ENCODE measurements at places on chromosomes 12 and 14.

DNA sequence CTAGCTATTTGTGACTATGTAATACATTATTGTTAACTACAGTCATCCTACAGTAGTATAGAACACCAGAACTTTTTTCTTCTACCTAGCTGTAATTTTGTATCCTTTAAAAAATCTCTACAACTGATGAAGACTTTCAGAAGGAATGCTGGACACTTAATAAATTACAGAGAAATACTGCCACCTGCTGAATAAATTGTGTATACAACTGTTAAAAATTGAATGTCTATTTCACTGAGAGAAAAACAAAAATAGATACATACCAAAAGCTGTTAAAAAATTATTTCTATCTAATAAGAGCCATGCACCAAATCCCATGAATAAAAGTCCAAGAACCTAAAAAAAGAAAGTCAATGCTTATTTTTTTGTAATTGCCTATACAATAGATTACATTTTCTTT is 6.6 kb downstream of the TSPAN19 start:
- no peak for DNase-seq

GRCh38 chr12:122669397-122670070 is 33.6 kb downstream of the HCAR2 start:
- no peak for DNase-seq

DNA sequence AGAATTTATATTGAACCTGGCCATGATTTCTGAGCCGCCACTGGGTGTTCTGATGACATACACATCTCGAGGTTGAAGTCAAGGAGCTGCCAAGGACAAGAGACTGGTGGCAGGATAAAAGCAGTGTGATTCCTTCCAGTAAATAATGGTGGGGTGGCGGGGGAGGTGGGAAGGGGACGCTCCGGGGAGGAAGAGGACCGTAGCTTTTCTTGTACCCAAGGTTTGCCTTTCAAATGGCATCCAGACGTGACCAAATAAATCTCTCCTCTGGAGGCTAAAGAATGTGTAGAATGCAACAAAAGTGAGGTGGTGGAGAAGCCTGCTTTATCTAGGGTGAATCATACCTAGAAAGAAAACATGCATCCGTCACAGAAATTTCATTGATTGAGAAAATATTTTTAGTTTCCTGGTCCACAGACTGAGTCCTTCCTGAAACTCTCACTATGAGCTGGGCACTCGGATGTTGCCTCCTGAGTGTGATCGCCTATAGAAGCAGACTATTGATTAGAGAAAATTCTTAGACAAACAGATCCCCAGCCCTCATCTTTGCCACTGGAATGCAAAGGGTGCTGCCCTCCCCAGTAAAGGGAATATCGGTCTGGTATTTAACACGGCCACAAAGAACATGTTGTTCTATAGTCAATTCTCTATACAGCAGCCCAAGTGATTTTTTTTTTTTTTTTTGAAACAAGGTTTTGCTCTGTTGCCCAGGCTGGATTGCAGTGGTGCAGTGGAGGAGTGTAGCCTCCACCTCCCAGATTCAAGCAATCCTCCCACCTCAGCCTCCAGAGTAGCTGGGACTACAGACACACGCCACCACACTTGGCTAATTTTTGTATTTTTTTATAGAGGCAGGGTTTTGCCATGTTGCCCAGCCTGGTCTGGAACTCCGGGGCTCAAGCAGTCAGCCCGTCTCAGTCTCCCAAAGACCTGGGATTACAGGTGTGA is 112.1 kb downstream of the DPF3 start:
- no peak for DNase-seq

DNA sequence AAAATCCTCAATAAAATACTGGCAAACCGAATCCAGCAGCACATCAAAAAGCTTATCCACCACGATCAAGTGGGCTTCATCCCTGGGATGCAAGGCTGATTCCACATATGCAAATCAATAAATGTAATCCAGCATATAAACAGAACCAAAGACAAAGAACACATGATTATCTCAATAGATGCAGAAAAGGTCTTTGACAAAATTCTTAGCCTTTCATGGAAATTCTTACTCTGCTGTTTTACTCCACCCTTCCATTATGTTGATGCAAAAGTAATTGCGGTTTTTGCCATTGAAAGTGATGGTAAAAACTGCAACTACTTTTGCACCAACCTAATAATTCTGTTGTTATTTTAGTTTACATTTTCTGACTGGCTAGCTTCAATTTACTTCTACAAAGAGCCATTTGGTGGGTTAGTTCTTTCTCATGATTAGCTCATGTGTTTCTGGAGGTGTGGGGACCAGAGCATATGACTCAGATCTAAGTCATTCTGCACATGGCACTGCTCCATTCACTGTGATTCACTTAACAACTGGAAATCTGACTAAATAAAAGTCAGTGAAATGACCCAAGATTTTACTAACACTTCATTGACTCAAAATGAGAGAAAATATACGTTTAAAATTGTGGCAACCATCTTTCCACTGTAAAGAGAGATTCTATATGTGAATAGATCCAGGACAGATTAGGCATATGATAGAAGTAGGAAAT is 99.9 kb downstream of the TMTC3 start:
- DNase-seq, result no peak

DNA sequence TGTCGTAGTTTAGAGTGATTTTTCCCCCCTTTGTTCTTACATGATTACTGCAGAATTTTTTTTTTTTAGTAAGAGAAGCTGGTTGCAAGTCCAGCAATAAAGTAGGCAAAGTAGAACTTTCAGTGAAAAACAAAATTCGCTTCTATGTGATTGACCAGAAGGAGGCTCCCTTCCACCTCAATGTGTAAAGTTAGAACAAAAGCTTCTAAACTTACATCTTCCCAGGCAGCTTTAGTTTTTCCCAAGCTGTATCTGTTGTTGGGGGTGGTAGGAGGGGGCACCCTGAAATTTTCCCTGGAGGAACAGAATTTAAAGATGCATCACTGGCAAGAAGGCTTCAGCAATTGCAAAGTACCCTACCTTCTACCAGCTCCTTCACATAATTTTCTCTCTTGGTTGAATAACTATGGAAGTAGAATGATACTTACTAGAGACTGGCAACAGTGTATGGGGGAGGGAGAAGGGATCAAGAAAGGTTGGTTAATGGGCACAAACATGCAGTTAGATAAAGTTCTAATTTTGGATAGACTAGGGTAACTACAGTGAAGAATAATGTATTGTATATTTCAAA is 87.3 kb upstream of the E2F7 start:
- no peak for DNase-seq

DNA sequence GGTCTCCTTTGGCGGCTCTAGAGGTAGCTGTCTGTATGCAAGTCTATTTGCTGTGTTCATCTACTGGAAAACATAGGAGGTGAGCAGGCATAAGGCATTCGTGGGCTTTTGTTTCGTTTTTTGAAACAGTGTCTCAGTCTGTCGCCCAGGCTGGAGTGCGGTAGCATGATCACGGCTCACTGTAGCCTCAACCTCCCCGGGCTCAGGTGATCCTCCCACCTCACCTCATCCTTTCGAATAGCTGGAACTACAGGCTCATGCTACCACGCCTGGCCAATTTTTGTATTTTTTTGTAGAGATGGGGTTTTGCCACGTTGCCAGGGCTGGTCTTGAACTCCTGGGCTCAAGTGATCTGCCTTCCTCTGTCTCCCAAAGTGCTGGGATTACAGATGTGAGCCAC is 27.5 kb downstream of the FLVCR2 start:
- DNase-seq, result no peak

- DNase-seq, result no peak
Observed at GRCh38 chr14:63581491-63581890, 38.3 kb upstream of the PPP2R5E start.

DNA sequence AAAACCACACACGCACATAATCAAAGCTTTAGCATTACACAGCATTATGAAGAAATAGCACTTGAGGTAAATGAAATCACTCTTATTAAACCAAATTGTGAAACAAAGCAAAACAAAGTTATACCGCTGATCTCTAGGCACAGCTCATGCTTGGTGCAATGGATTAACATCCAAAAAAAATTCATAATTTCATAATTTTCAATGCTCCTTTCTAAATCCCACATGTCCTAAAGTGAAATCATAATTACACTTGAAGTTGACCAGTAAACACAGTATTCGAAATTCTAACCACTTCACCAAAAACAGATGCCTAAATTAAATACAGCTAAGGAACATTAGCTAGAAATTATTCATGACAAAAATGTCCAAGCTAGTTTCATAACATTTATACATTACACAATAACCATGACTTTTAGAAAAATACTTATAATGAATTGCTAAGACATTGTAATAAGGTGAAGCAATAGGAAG is 1.5 kb downstream of the MLH3 start:
- no peak for DNase-seq

- DNase-seq, result no peak
Observed at GRCh38 chr14:21023817-21024584, 860 bp downstream of the NDRG2 start.

- no peak for DNase-seq
Observed at GRCh38 chr12:88867510-88867909, 287.2 kb upstream of the KITLG start.

- no peak for DNase-seq
Observed at GRCh38 chr12:108297895-108298760, 41.0 kb downstream of the CMKLR1 start.

- peak; percentile 69 for DNase-seq
Observed at GRCh38 chr14:103078420-103078749, 5.6 kb upstream of the LBHD2 start.

DNA sequence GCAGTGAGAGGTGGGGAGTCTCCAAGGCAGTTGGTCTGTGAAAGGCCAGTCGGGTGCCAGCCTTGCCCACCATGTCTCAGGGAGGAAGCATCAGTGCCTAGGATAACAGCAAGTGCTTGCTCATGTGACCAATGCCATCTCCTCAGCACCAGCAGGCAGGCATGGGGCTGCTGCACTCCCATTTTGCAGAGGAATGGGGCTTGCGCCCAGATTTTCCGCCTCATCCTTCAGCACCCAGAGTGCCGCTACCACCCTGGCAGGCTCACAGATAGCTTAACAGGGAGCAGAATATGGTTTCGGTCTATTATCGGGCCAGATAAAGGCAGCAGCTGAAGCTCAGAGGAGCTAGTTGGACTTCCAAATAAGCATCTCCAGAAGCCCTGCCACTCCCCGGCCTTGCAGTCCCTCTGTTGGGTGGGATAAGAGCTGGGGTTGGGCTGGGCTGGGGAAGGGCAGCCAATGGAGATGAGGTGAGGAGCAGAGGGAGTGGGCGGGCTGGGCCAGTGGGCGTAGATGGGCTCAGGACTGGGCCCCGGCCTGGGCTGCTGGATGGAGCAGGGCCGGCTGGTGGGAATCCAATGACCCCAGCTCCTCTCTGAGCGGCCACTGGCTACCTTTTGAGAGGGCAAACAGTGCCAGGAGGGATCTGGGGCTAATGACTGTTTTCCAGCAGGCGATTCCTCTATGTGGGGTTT is 8.4 kb upstream of the KRT80 start:
- no peak for DNase-seq

- DNase-seq, result no peak
Observed at GRCh38 chr12:91099341-91099740, 12.0 kb downstream of the LUM start.

DNA sequence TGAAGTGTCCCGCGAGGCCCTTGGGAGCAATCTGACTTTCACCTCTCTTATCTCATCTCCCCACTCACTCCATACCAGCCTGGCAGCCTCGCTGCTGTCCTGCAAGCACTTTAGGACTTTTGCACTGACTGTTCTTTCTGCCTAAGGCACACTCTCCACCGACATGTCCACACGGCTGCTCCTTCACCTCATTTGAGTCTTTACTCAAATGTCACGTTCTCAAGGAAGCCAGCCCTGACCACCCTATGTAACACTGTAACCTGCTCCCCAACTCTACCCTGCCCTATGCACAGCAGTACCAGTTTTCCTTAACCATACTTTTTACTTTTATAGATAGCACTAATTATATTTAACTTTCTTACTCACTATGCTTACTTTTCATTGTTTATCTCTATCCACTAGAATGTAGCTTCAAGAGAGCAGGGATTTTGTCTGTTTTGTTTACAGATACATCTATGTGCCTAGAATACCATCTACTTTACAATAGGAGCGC is 32.0 kb downstream of the PRKD1 start:
- no peak for DNase-seq

GRCh38 chr12:79151956-79152355 is 287.4 kb downstream of the SYT1 start:
- no peak for DNase-seq

DNA sequence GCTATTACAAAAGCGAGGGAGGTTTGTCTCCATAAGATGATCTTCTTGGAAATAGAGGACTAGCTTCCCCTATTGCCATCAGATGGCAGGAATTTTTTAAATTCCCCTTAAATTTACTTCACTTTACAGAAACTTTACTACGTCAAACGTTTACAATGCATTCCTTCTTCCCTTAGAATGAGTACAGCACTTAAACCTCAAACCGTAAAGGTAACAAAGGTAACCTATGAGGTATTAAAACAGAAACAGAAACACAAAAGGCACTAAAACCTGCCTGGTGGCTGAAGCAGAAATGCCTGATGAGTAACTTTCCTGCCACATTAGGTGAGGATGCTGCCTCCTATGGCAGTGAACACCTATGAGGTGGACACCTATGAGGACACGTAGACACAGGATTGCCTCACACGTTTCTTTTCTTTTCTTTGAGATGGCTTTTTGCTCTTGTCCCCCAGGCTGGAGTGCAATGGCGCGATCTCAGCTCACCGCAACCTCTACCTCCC is 25.0 kb downstream of the DIO2 start:
- no peak for DNase-seq

DNA sequence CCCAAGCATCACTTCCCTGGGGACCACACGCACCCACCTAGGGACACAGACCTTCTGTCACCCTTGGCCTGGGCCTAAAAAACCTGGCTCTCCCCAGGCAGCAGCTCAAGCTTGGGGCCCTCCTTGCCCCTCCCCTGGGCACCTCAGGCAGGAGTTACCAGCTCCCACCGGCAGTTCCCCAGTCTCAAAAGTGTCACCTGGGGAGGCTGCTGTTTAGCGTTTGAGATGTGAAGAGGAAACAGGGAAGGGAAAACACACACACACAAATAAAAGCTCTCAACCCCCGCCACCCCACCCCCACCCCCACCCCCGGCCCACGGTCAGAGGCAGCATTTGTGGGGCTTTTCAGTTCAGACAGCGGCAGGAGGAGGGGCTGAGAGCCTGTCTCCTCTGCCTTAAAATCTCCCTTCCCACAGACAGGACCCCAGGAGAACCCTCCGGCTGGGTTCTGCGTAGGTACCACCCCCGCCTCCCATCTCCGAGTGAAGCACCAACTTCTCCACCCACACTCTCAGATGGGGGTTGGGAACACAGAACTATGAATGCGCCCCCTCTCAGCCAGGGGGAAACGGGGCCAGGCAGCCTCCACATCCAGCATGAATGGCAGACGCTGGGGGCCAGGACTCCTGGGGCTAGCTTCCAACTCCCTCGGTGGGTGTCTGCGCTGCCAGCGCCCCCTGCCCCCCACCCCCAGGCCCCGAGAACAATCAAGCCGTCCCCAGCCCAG is 3.0 kb downstream of the NCOR2 start:
- no peak for DNase-seq

Measured in naive B cell (primary cell).